ENCODE measurements at places on chromosomes 5 and 9.

- DNase-seq: no peak
Measured at GRCh38 chr5:102139029-102139428, 157.1 kb downstream of the SLCO4C1 start.

DNA sequence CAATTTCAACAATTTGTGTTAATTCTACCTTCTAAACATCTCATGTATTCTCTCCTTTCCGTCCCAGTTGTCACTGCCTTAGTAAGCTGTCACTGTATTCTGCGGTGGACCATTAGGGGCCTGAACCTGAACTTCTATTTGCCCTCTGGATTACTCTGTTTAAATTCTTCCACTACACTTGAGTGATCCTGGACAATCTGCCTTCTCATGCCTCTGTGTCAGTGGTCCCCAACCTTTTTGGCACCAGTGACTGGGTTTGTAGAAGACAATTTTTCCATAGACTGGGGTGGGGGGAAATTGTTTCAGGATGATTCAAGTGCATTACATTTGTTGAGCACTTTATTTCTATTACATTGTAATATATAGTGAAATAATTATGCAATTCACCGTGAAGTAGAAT lies 1157.6 kb upstream of the SEMA6A start:
- no peak for DNase-seq

GRCh38 chr5:97094579-97095317 lies 47.7 kb downstream of the LIX1 start:
- no peak for DNase-seq

GRCh38 chr5:38078161-38078560 lies 180.2 kb upstream of the EGFLAM start:
- no peak for DNase-seq

- DNase-seq: no peak
Measured at GRCh38 chr5:81533629-81534405, 139.9 kb upstream of the ACOT12 start.

GRCh38 chr9:126883636-126884035 lies 23.2 kb downstream of the ZBTB34 start:
- no peak for DNase-seq

- no peak for DNase-seq
Measured at GRCh38 chr9:85742597-85742936, 813 bp upstream of the AGTPBP1 start.

DNA sequence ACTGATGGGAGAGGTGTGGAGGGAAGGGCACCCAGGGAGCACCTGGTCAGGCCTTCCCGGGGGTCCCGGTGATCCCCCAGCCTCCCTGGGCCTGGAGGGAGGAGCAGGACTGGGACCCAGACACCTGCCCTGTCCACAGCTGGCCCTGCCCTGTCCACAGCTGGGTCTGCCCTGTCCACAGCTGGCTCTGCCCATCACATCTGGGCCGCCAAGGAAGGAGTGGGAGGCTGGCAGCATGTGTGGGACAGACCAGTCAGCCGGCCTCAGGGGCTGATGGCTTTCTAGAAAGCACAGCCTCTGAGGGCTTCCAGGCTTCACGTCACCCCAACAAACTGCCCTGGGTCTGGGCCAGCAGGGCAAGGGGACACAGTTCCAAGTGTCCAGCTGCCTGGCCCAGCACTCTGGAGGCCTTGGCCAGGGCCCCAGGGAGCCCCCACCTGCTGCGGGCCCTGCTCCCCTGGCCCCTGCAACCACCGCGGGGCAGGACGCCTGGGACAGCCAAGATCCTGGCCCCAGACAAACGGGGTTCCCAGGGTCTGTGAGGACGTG lies 12.2 kb downstream of the DNLZ start:
- DNase-seq: no peak

GRCh38 chr9:134811673-134812342 lies 68.8 kb upstream of the FCN2 start:
- DNase-seq: no peak

DNA sequence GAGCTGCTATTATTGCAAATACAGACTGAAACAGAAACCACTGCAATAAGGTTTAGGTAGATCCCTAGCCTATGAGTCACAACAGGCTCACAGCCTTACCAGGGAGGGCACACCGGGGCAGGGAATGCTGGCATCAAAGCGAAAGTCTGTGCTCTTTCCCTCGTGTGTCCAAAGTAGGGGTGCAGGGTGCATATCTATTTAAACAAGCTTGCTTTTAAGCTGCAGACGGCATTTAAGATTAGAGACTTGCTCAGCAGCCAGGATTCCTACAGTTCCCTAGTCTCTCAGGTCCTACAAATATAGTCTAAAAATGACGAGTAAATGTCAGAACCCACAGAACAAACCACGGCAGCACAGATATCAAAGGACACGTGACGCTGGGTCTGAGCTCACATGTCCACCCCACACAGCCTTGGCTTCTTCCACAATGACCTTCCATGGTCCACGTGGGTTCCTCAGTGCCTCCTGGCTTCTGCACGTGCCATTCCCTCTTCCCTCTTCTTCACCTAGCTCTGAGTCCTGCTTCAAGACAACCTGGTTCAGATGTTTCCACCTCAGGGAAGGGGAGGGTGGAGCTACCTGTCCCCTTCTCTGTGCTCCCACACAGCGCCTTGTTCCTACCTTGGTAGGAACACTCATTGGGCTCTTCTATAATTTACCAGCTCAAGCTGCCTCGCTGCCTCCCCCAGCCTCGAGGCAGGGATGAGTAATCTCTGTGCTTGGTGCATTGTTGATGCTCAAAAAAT lies 193.2 kb downstream of the MAPKAP1 start:
- DNase-seq: no peak

DNA sequence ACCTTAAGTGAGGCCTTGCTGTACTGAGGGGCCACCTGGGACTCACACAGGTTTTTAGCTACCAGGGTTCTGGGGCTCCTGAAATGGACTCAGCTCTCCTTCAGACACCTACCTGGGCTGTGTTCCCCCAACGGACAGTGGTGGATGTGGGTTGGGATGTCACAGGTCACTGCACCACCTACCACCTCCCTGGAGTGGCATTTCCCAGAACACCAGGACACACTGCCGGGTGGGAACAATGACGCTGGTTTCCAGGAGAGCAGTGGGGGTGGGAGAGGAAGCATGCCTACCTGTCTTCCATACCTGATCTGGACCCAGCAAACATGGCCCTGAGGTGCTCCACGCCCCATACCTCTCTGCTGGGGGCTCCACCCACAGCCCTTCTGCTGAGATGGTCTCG lies 20.9 kb downstream of the ERGIC1 start:
- DNase-seq: no peak

DNA sequence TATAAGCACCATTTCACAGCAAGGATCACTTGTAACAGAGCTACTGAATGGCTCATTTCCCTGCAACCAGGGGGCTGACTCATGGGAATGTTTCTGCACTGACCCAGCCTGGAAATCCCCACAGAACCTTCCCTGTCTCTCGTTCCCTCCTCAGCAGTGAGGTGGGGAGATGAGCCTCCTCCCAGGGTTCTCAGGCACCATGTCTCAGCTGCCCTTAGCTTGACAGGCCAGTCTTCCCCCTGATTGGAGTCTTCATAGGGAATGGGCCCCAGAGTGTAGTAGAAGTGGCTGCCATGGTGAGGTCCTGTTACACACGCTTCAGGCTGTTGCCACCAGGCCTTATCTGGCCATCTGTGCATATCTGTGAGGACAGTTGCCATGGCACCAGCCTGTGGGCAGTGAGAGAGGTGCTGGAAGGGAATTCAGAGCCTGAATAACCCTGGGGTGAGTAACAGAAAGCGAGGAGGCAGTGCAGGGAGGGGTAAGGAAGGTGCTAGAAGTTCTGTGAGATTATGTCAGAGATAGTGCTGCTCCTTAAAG lies 324.4 kb downstream of the ENC1 start:
- peak; percentile 89 for DNase-seq

DNA sequence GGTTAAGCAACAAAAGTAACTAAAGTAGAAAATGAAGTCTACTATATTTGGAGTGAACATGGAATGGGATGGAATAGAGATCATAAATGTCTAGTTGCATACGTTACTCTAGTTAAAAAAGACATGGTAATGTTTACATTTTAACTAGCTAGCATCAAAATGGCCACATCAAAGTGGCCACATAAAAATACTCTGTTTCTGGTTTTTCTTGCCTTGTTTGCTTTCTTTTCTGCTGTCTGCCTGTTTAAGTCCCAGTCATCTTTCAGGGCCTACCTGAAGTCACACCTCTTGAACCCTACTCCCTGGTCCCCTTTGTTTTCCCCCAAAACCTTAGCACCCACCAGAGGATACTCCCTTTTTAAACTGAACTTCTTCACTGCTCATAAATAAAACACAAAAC lies 6.4 kb upstream of the KIF2A start:
- no peak for DNase-seq

DNA sequence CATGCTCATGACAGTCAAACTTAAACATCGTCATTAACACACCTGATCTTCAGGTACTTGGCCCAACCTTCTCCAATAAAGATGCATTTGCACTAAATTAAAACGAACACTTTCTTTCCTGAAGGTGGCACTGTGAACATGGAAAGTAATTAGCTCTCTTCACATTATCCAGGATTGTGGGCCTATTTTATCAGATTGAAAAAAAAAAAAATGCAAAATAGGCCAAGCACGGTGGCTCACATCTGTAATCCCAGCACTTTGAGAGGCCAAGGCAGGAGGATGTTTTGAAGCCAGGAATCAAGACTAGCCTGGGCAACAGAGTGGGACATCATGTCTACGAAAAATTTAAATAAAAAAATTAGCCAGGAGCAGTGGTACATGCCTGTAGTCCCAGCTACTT lies 14.4 kb upstream of the CDC20B start:
- no peak for DNase-seq

GRCh38 chr5:79955941-79956670 lies 35.0 kb downstream of the MTX3 start:
- no peak for DNase-seq

DNA sequence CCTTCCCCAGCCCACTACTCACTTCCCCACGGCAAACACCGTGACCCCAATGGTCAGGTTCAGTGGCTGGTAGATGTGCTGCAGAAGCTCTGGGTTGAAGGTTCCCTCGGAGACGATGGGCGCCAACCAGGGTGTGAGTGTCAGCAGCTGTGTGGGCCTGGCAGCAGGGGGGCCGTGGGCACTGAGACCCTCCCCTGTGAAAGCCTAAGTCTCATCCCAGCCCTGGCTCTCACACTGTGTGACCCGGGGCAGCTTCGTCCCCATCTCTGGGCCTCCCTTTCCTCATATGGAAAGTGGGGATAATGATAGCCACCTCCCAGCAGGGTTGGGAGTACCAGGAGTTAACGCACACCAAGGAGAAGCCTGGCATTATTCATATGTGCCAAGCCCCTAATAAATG lies 8.6 kb downstream of the GBGT1 start:
- DNase-seq: peak; percentile 55

DNA sequence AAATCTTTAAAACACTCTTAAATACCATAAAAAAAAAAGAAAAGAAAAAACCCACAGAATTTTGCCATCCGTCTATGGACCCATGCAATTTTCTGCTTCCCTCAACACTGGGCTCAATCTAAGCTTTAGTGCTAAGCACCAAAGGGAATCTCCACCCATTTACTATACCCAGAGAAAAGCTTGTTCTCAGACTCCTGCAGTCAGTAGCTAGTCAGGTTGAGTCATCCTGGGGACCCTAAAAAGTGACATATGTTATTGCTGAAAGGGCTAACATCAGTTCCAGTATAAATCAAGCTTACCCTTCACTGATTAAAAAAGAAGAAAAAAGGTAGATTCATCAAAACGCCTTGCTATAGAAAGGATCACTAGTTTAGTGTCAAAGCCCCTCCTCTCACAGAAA lies 177.6 kb downstream of the MUSK start:
- DNase-seq: no peak

DNA sequence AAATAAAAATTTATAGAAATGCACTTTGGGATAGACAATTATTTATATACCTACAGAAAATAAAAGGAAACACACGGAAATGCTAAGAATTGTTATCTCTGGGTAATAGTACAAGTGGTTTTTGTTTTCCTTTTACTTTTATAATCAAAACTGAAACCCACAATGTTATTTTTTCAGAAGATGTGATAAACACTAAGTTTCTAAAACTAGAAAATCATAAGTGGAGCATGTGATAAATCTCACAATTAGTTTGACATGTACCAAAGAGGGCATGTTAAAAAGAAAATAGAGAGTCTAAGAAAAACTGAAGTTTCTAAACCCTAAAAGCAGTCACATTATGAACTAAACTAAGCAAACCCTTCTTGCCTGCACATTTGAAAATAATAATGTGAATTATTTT lies 61.1 kb downstream of the OXCT1 start:
- DNase-seq: no peak

- DNase-seq: no peak
Measured at GRCh38 chr9:98707166-98708102, 1.3 kb downstream of the GABBR2 start.

DNA sequence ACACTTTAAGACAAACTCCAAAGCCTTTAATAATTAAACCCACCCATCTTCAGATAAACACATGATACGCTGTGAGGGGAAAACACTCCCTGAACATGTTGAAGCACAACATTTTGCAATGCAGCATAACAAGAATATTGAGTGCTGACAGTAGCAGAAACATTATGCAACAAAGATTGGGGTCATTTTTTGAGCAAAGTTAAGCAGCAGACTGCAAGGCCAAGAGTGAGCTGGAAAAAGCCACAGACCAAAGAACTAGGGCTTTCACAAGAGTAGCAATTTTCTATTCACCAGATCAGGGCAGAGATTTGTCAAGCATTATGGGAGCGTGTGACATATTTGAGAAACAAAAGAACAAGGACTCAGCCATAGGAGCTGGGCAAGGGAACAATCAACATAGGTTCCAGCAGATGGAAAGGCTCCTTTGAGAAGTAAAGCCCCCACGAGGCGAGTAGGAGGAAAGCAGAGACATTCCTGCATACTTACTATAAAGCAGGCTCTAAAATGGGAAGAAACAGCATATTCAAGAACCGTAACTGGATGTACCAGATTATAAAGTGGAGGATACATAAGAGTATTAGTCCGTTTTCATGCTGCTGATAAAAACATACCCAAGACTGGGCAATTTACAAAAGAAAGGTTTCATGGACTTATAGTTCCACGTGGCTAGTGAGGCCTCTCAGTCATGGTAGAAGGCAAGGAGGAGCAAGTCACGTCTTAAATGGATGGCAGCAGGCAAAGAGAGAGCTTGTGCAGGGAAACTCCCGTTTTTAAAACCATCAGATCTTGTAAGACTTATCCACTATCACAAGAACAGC lies 4.8 kb upstream of the TTC23L start:
- DNase-seq: no peak

DNA sequence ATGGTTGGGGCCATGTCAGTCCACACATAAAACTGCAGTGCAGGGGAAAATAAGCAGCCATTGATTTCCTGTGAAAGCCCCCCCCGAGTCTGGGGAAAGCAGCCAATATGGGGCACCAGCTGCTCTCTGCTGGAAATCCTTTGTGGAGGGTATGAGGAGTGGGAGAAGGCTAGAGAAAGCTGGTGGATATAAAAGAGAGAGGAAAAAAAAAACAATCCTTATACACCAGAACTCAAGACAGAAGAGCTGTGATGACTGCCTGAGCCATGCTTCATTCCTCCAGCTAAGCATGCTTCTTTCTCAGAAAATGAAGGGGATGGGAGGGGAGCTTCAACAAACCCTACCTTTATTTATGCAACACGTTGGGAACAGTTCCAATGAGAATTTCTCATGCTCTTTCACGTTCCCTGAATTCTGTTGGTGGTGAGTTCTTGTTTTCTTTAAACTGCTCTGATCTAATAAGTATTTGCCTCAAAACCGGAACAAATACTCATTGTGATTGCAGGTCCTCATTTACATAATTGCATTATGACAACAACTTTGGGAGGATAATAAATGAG lies 688.0 kb upstream of the SEMA6A start:
- DNase-seq: no peak
